ENCODE measurements at places on chromosomes 6 and 20. TPM values are rescaled to one million over a fixed set of nuclear protein-coding genes. Genes with fewer than 3 reads are reported as not detected.

The HCRTR2 gene
- not detected for total RNA-seq

The ZC2HC1B gene
- 0.24 TPM for total RNA-seq

The TTBK1 gene
- 0.34 TPM for total RNA-seq

The CYP21A2 gene
- total RNA-seq, result not detected

The RNF182 gene
- total RNA-seq, result not detected

The PGC gene
- not detected for total RNA-seq

The RPL10A gene
- total RNA-seq, result 2,144 TPM

The HDGFL1 gene
- total RNA-seq, result not detected

The ATP6V1G2 gene
- 1.4 TPM for total RNA-seq

The SNAP91 gene
- total RNA-seq, result not detected

The WFDC5 gene
- total RNA-seq, result not detected

The TRIM10 gene
- total RNA-seq, result 0.36 TPM

The TUBB1 gene
- not detected for total RNA-seq

The C20orf202 gene
- not detected for total RNA-seq

The KHDC1L gene
- not detected for total RNA-seq

The LY86 gene
- total RNA-seq, result 0.24 TPM

The KIF25 gene
- not detected for total RNA-seq

The DEFB124 gene
- not detected for total RNA-seq

The TREML1 gene
- not detected for total RNA-seq

The HDDC2 gene
- 92.3 TPM for total RNA-seq

The RHAG gene
- not detected for total RNA-seq

The TMEM244 gene
- total RNA-seq, result not detected

The KIAA0408 gene
- 6.5 TPM for total RNA-seq

The NKX2-4 gene
- not detected for total RNA-seq

Data from activated CD4-positive, alpha-beta memory T cell treated with anti-CD3 and anti-CD28 coated beads for 36 hours (primary cell).